Inflammatory macrophage (primary cell): ENCODE measurements at places on chromosomes 1 and 21.
A peak's percentile ranks its signal among the peaks of the same experiment; 100 is the strongest.

GRCh38 chr1:183270541-183271141 lies 84.6 kb downstream of the LAMC2 start:
- no peak for DNase-seq

DNA sequence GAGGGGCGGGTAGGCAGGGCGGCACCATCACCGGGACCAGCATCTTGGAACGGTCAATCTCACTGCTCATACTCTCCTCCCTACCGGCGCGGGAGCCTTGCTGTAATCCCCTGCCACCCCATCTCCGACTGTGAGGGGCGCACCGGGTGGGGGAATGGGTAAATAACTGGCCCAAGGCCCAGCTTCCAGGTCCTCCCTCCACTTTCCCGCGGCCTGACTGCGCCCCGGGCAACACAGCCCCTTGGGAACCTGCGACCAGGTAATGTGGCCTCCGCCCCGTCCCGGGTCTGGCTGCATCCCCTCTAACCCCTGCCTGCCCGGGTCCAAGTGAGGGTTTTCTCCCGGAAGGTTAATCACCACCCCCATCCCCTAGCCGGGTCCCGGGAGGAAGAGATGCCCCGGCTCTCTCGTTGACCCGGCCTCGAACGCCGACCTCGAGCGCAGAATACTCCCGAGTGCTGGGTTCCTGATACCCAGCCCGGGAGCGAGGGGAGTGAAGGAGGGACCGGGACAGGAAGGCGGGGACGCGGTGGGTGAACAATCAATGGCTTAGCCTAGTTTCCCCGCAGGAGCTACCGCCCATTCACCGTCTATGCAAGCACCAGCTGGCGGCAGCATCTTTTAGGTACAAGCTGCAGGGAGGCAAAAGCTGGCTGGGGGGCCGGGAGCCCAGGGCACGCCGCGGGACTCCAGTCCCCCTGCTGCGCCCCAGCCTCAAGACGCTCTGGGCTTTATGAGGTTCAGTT lies 5.9 kb upstream of the LHX9 start:
- no peak for DNase-seq

GRCh38 chr1:96558635-96559034 lies 162.9 kb upstream of the PTBP2 start:
- DNase-seq: no peak

- no peak for DNase-seq
These were observed 130.8 kb upstream of the SGIP1 start for GRCh38 chr1:66403007-66403731.

- no peak for DNase-seq
These were observed 28.5 kb downstream of the TRPM2 start for GRCh38 chr21:44381874-44382273.

DNA sequence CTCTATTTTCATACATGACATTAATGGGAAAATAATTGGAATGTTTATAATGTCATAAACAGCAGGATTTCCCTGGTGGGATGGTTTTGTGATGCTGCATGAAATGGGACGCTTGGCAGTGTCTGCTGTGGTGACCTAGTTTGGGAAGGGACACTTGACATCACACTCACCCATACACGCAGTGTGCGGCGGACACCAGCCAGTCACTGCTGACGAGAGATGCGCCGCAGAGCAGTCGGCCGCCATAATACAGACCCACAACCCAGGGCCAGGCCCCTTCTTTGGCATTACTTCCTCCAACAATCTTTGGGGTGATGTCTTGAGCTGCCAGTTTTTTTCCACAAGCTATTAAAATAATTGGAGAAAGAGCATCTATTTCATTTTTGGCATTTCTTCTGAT lies 49.5 kb downstream of the CHODL start:
- DNase-seq: no peak

GRCh38 chr1:216176970-216177369 lies 246.3 kb downstream of the USH2A start:
- no peak for DNase-seq

DNA sequence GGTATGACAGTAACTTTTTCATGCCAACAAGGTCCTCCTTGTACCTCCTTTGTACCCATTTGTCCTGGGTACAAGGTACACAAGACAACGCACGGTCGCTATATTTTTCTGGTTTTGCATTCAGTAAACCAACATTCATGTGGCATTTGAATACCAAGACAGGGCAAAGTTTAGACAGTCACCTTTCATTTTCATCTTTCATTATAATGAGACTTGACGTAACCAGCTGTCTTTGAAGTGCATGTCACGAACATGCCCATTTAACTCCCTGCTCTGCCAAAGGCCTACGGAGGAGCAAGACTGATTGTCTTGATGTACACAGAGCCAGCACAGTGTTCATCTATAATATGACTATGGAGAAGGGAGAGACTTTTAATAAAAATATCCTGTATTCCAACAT lies 91.0 kb downstream of the SETD4 start:
- DNase-seq: no peak

- no peak for DNase-seq
These were observed 34.8 kb downstream of the HSPG2 start for GRCh38 chr1:21902026-21903012.

DNA sequence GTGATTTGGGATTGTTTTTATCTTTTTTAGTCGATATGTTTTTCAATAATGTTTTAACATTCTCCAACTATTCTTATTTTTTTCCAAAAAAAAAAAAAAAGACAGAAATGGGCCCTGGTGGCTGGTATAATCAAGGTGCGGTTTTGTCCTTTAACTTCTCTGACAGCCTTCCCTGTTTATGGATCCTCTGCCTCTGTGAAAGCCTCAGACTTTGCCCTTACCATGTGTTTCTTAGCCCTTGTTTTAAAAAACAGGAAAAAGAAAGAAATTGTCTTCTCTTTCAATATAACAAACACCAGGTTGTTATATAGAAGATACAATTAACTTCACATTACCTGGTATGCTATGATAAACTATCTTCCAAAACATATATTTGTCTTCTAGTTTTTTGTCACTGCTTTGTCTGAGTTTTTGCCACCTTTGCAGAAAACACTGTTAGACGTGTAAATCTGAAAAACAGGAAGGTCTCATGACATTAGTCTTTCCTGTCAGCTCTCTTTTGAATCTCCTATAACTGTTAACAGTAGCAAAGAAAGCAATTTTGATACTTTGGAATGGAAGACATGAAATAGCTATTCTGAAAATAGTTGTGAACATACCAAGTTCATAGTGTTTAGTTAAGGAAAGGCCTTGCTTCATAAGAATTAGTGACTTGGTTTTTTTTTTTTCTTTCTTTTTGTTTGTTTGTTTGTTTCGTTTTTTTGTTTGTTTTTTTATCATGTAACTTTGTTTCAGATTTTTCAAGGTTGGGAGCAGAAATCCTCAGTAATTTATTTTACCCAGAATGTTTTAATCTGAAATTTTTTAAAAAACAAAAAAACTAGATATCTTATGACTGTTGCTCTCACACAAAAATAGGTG lies 31.7 kb upstream of the CACYBP start:
- DNase-seq: peak; percentile 34

DNA sequence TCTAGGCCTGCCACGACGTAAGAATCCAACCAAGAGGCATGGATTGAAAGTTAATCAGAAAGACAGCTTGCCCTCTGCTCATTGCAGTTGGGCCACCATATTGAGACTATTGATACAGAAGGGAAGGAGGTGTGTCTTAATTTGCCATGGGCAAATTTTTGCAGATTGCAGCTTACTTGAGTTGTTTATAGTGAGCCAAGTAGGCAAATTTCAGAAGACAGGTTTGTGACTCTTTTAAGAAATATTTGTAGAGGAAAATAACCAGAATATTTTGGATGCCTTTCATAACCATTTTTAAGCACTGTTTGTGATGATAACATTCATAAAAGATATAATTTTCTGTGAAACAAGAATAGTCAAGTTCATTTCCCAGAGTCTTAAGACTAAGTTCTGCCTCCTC lies 74.1 kb downstream of the PRDM2 start:
- DNase-seq: no peak

- peak; percentile 92 for DNase-seq
These were observed 24.8 kb upstream of the RNF19B start for GRCh38 chr1:32989160-32990050.

DNA sequence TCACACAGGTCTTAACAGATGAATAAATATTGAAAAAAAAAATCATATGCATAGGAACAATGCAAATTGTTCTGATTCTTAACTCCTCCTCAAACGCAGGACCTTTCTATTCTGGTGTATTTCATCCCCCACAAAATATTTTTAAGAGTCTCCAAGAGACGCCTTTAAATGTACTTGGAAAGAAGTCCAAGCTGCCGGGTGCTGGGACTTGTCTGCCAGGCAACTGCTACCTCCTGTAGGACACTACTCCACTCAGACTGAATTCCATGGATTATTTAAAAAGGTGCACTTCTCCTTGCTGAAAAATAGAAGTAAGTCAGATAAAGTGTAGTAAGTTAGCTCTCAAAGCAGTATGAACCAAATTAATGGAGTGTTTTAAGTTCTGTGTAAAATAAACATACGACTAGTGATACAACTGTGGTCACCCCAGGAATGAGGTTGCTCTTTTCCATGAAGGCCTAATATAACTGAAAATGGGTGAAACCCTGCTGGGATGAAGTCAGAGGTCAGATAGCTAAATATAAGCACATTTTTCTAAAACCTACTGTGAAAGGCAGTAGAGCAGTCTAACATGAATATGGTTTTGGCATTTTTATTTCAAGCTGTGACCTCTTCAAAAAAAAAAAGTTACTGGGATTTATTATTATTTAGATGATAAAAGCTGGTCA lies 189.2 kb upstream of the PBX1 start:
- no peak for DNase-seq

- no peak for DNase-seq
These were observed 92.2 kb downstream of the PLXNA2 start for GRCh38 chr1:208151728-208152598.

DNA sequence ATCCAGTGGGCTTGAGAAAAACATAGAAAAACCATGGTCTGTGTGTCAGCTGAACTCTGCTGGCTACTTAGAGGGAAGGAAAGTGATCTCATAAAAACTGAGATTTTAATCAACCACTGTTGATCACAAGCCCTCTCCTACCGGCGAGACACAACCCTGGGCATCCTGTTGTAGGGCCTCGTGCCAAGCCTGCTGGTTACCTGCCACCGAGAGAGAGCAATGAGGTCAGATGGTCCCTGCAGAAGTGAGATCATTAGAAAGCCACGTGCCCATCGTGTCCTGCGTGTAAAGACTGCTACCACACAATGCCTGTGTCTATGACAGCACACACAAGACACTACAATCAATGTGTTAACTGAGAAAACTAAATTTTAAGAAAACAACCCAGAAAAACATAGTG lies 41.7 kb upstream of the GPR153 start:
- DNase-seq: no peak

DNA sequence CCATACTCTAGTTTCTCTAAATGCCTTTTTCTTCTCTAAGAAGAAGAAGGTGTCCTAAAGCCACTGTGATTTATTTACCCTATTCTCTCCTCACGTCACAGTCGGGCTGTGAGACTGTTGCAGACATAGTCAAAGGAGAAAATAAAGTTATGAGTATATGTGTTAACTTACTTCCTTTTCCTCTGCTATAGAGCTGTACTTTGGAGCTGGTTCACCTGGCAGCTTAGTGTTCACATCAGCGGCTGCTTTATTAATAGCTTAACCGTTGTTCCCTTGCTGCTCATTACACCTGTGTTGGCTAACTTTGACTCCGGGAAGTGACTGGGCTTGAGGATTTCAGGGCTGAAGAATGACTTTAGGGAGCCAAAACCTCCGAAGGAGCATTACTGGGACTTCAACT lies 3.6 kb downstream of the PFKFB2 start:
- no peak for DNase-seq

DNA sequence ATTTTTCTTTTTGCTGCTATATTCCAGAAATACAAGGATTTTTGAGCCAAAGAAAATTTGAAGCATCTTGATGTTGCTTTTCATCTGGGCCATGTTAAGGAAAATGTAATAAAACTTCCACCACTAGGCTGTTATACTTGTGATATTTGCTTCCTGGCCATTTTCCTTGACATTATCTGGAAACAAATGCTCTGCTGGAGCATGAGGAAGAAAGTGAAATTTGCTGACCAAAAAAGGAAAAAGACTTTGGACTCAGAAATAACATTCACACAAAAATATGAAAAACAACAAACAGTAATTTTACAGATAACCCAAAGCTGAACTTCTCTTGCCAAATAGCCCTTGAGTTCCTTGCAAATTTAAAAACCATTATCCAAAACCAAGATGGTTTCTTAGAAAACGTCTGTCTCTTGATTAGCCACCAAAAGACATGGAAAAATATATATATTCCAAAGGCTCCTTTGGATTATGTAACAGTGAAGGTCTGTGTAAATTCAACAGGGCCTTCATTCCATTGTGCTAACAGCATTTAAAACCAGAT lies 344.5 kb downstream of the LMX1A start:
- no peak for DNase-seq

GRCh38 chr1:241219449-241219848 lies 137.6 kb downstream of the RGS7 start:
- DNase-seq: no peak

DNA sequence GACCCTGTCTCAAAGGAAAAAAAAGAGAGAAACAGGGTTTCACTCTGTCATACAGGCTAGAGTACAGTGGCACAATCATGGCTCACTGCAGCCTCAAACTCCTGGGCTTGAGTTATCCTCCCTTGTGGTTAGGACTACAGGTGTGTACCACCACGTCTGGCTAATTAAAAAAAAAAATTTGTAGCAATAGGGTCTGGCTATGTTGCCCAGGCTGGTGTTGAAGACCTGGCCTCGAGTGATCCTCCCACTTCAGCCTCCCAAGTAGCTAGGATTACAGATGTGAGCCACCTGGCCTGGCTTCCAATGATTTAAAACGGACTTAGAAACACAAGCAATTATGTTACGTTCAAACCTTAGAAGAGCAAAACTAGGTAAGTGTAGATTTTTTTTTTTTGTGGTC lies 22.1 kb downstream of the GOLPH3L start:
- DNase-seq: no peak

DNA sequence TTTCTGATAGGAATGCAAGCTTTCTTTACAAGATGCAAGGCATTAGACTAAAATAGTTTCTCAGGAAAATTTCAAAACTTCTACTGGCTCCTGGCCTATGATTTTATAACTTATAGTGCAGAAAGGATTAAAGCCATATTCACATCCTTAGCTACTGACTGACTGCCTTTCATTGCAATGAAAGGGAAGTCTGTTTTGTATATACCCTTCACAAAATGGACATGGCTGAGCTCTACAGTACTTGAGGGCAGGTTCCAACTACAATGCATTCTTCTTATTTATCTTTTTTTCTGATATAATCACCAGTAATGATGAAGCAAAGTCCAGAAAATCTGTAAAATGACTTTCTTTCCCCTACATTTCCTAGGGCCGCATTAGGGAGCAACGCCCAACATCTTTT lies 100.5 kb upstream of the ESRRG start:
- DNase-seq: no peak

DNA sequence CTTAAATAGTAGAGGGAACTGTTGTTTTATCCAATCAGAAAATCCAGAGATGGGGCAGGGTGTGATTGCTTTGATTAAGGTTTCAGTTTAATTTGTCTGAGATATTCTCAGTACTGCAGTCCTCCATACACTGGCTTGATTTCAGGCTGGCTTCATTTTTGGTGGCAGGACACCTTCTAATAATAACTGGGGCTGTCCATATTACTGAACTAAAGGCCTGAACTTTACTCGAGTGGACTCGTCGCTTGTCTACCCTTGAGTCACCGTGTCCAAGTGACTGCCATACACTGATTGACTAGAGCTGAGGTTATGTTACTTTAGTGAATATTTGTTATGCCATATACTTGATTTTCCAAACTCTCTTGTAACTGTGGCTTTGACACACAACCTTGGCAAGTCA lies 228.8 kb downstream of the DNAH14 start:
- no peak for DNase-seq
